Activated T-cell treated with anti-CD3 and anti-CD28 coated beads for 48 hours (primary cell): ENCODE measurements at places on chromosomes 2 and 18.

DNA sequence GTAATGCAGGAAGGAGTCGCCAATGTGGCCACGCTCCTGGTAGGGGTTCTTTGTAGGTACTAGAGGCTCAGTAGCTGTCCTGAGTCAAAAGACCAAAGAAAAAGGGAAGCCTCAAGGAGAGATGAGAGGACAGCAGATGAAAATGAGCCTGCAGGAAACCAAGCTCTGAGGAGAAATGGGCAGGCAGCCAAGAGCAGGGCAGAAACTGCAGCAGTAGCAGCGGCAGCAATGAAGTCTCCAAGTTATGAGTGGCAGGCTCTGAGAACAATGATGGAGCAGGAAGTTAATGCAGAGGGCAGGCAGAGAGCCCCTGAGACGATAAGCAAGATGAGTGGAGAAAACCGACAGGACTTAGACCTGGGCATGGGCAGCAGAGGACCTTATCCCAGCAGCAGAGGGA, 48.2 kb upstream of the TMEM200C start:
- DNase-seq = no peak

- DNase-seq = no peak
Measured at GRCh38 chr2:134244086-134244485, 9.8 kb upstream of the MGAT5 start.

GRCh38 chr2:98871506-98871905, 64.5 kb downstream of the CRACDL start:
- DNase-seq = no peak

GRCh38 chr2:145408980-145409379, 889.1 kb upstream of the ZEB2 start:
- DNase-seq = no peak

- peak; percentile 80 for DNase-seq
Measured at GRCh38 chr2:2613279-2614199, 282.5 kb upstream of the MYT1L start.

DNA sequence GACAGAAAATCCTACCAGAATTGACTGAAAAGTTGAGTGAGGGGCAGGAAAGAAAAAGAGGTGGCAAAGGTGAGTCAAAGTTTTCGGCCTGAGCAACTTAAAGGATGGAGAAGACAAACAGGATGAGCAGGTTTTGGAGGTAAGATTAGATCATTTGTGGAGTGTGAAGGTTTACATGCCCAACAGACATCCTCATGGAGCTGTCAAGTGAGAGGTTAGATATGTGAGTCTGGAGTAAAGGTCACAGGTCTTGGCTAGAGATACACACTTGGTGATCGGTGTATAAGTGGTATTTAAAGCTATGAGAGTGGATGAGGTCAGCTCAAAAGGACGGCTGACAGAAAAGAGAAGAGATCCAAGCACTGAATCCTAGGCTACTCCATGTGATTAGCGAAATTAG, 11.1 kb upstream of the MYL12A start:
- DNase-seq = no peak

DNA sequence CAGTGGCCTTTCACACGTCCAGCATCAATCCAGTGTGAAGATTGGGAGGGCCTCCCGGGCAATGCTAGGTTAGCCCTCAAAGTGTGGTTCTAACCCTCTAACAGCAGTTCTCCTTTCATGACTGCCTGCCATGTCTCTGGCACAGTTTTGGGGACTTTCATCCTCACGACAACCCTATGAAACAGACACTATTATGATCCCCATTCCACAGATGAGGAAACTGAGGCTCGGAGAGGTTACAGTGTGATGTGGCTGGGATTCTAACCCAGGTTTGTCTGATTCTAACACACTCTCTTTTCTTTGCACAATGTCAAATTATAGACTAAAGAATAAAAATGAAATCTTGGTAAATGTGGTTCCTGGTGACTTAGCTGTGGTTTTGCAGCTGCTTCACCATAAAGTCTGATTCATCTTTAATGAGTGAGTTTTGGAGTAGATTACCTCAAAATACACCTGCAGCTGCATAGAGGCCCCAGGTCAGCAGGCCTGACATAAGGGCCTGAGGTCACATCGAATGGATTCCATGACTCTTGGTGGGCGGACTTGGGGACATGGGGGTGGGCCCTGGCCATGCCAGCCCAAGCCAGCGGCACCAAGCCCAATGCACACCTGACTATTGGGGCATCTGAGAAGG, 214.4 kb downstream of the GLI2 start:
- no peak for DNase-seq
